ENCODE measurements at places on chromosomes 13 and 19. TPM values are rescaled to one million over a fixed set of nuclear protein-coding genes. Genes with fewer than 3 reads are reported as not detected.

The PTH2 gene
- not detected for total RNA-seq

The TEX26 gene
- not detected for total RNA-seq

The TSHZ3 gene
- 17.8 TPM for total RNA-seq

The NLRP5 gene
- not detected for total RNA-seq

The ZNF382 gene
- total RNA-seq = 202 TPM

The ZNF835 gene
- total RNA-seq = 11.0 TPM

The GNG14 gene
- not detected for total RNA-seq

The RASL11A gene
- 0.94 TPM for total RNA-seq

The ZNF229 gene
- total RNA-seq = 16.6 TPM

The KLK12 gene
- total RNA-seq = not detected

The EBI3 gene
- total RNA-seq = not detected

The MRPS12 gene
- 13.1 TPM for total RNA-seq

The PGLYRP1 gene
- not detected for total RNA-seq

The ZFP14 gene
- 44.4 TPM for total RNA-seq

The MEDAG gene
- 0.31 TPM for total RNA-seq

The MAN2B1 gene
- 13.8 TPM for total RNA-seq

The SLC27A5 gene
- 7.5 TPM for total RNA-seq

Measured in parietal lobe (tissue), 2 donors.